ENCODE measurements at places on chromosomes 13 and 19.

GRCh38 chr19:46202872-46203860 is 26.4 kb upstream of the IGFL1 start:
- no peak for DNase-seq

GRCh38 chr13:41981951-41982715 is 21.2 kb upstream of the VWA8 start:
- DNase-seq: no peak

DNA sequence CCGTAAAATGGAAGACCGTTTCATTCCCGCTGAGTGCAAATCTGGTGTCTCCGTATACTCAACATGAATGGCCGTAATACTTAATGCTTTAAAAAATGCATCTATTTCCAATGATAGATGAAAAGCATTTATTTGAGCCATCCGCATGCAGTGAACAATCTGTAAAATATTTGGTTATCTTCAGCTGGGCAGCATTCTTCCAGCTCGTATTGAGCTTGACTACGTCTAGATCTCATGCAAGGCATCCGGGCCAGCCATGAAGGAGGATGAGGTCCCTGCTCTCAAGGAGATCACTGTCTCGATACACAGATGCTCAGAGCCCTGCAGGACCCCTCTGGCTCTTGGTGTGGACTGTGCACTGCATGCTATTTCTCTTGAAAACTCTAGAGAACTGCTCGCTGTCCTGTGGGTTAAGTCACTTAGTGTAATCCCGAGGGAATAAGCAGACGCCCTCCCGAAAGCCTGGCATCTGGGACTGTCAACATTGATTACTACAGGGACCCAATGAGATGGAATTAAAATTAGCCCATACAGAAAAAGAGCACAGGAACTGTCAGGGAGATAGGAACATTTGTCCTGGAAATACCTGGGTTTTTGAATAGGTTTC is 112.4 kb upstream of the RNF113B start:
- DNase-seq: no peak

- peak; percentile 17 for DNase-seq
These were observed 148.7 kb downstream of the FOXO1 start for GRCh38 chr13:40517486-40518480.

- no peak for DNase-seq
These were observed 20.8 kb upstream of the CASP14 start for GRCh38 chr19:15028490-15028889.

DNA sequence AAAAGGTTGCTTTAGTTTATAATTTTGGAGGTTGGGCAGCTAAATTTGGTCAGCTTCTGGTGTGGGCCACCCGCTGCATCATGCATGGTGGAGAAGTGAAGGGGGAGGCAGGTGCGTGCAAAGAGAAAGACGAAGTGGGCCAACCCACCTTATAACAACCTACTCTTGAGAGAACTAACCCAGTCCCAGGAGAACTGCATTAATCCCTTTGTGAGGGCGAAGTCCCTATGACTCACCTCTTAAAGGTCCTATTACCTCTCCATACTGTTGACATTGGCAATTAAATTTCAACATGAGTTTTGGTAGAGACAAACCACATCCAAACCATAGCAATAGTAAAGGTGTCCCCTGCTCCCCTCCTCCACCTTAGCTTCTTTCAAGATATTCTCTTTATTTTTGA is 7.7 kb upstream of the FGF9 start:
- DNase-seq: no peak

DNA sequence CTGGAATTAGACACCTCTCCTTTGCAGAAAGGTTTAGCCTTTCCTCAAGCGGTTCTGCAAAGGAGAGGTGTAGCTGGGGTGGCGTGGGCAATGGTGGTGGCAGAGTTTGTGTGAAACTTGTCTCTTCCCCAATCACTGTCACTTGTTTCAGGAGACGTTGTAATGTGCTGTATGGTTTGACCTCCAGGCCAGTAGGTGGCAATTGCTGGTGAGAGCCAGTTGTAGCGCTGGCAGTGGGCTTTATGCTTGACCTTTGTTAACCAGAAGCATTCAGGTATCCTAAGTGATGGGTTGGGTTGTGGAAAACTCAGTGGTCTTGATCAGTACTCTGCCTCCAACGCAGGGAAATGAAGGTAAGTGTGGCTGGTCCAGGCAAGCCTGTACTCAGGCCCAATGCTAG is 12.7 kb upstream of the LILRA5 start:
- DNase-seq: no peak

- DNase-seq: no peak
These were observed 487.1 kb downstream of the SLITRK6 start for GRCh38 chr13:85312071-85312470.

DNA sequence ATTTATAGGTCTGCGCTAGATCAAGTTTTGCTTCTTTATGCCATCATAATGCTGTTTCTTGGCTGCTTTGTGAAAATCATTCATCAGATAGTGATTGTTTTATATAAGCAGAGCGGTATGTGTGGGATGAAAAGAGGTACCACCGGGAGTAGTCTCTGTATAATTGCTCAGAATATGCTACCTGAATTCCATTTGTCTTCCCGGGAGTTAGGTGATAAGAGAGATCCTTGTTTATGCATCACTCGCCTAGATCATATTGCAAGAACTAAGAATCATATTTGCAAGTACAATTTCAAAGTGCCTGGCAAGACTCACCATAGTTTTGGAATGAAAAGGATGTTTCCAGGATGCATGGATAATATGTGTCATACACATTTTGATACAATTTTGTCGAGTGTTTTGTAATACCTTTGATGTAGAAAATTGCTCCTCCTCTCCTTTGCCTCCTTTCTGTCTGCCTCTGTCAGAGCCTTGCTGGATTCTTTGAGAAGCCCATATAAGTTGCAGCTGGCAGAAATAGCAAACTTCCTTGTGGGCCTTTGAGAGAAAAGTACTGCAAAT is 1306.0 kb upstream of the SLC10A2 start:
- DNase-seq: no peak

GRCh38 chr13:85995788-85996418 is 196.7 kb upstream of the SLITRK6 start:
- no peak for DNase-seq

DNA sequence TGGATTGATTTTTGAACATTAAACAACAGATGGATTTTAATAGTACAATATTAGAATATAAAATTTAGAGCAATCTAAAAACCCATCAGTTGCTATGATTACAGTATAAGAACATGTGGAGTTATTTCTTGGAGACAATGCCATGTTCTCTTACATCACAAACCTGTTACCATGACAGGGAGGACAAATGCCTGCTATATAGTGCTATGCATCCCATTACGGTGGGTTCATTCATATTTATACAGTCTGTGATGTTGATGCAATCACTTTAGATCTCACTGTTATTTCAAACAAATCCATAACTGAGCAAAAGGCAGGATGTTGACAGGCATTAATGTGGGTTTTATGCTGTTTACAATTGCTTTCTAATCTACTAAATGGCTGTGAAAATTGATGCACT is 467.5 kb downstream of the DIAPH3 start:
- DNase-seq: no peak

GRCh38 chr19:30656520-30657100 is 284.4 kb downstream of the ZNF536 start:
- no peak for DNase-seq

- DNase-seq: no peak
These were observed 16.9 kb downstream of the CEBPA start for GRCh38 chr19:33285441-33285927.

DNA sequence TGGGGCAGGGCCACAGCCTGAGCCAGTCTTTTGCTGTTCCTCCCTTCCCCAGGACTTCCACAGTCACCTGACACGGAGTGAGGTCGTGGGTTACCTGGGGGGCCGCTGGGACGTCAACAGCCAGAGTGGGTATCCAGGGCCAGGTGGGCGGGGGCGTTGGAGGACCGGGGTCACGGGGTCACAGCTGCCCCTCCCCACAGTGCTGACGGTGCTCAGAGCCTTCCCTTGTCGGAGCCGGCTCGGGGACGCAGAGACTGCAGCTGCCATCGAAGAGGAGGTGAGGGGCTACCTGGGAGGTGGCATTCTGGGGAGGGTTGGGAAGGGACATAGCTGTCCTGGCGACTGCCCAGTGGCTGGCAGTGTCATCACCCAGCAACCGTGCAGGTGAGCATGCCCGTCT is 11.5 kb downstream of the MPND start:
- DNase-seq: no peak

DNA sequence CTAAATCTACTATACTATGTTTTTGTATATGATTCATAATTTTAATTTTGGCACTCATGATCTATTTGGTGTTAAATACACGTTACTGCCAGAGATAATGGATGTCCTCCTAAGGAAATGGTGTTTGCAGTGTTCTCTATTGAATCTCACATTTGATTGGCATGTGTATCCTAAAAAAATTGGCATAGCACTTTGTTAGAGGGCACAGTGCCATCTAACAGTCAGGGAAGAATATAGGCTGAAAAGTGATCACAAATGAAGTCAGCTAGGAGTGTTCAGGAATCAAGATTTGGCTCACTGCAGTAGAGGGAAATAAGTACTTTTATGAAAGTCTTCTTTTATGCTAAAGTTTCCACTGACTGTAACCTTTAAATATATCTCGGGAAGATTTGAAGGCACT is 624.6 kb downstream of the GPC6 start:
- DNase-seq: no peak

GRCh38 chr13:89968470-89968869 is 1379.0 kb upstream of the MIR17HG start:
- DNase-seq: no peak

- DNase-seq: no peak
These were observed 30.8 kb downstream of the PIN1 start for GRCh38 chr19:9865732-9866501.

- no peak for DNase-seq
These were observed 300.5 kb downstream of the NALCN start for GRCh38 chr13:101115762-101116171.

DNA sequence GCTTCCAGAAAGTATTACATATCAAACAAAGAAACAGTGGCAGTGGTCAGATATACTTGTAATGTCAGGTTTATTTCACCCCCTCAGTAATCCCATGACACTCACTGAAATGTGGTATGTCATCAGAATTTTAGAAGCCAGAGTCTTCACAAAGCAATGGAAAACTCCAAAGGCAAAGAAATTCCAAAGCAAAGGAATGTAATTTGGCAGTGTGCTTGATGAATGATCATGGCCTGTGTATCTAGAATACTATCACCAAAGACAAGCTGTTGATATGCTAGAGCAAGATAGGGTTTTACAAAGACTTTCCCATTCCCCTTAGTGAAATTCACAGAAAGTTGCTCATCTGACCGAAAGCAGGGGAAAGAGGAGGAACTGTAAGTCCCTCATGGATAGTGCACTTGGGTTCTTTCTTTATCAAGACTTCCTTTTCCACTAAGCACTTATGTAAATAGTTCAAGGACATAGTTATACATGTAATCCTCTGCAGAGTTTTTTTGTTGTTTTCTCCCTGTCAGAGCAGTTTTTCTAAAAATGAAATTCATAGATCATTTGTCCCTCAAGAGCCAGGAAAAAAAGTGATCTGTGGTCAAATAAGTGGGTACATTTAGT is 243.4 kb downstream of the NHLRC3 start:
- no peak for DNase-seq

DNA sequence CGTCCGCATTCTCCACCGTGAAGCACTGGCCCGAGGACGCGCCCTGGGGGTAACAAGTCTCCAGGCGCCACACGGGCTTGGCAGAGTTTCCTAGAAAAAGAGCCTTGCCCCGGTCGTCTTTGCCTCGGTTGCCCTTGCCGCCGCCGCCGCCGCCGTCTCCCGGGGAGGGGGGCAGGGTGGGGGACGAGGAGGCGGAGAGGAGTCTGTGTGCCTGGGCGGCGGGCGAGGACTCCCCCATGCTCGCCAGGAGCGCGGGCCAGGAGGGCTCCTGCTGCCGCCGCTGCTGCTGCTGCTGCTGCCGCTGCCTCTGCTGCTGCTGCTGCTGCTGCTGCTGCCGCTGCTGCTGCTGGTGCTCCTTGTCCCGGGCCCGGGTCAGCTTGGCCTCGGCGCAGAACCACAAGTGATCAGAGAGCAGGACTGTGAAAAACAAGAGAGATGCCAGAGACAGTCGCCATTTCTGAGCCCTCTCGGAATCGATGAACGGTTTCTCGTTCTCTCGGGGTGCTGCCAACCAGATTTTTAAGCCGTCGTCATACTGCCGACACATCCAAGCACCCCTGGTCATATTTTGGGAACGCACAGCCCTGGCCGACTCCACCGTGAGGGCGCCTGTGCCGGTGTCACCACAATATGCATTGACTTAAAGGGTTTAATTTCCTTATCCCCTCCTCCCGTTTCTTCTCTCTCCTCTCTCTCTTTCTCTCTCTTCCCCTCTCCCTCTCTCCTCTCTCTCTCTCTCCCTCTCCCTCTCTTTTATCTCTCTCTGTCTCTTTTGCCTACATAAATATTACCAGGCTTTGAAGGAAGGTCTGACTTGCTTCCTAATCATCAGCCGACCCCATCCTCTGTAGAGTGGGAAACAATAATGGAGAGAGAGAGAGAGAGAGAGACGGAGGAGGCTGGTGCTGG is 349.1 kb downstream of the LIG4 start:
- no peak for DNase-seq

- DNase-seq: no peak
These were observed 563.5 kb upstream of the SLITRK1 start for GRCh38 chr13:84445776-84446175.

GRCh38 chr19:39405261-39405957 is 1.2 kb upstream of the ZFP36 start:
- no peak for DNase-seq

DNA sequence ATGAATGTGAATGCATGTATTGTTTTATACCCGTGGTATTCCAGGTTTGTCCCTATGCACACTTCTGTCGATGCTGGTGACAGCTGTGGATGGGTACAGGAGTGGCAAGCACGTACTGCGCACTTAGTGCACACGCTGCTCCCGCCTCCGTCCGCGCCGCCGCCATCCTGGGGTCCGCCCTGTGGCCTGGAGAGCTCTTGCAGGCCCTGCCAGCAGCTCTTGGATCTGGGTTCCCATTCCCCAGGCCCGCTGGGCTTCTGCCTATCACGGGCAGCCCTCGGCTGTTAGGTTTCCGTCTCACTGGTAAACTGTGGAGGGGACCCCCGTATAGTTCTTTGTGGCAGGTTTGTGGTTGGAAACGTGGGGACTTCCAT is 4.0 kb downstream of the GNA11 start:
- no peak for DNase-seq

All from activated CD4-positive, alpha-beta T cell treated with anti-CD3 and anti-CD28 coated beads for 24 hours (primary cell).